ENCODE measurements at places on chromosomes 11 and 22. TPM values are rescaled to one million over a fixed set of nuclear protein-coding genes. Genes with fewer than 3 reads are reported as not detected.

UBQLN3 gene
- total RNA-seq, result 0.50 TPM

DNA sequence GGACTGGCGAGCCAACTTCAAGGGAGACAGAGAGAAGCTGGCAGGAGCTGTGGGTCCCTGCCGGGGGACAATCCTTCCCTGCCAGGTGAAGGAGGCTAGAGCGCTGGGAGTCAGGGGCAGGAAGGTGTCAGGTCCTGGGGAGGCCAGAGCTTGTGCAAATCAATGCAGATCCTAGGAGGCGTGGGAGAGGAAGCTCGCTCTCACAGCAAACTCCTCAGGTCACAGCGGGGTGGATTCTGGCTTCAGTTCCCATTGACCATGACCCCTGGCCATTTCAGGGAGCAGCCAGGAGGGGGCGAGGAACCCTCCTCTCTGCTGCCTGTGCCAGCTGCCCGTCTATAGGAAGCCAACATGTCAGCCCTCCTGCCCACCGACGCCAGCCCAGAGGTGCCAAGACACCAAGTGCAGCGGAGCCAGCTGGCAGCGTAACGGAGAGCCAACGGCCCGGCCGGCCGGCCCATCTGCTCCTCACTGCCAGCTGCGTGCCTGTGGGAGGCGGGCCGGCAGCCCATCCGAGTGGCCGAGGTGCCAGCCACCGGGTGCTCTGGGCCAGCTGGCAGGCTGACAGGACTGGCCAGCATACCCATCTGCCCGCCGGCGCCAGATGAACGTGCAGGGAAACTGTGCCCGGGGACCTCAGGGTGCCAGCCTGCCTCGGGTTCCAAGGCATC is 374.8 kb downstream of the MIAT start:
- DNase-seq, result no peak

- peak; percentile 24 for DNase-seq
Observed at GRCh38 chr11:69921128-69922014, 102.2 kb upstream of the FGF3 start.

- DNase-seq, result no peak
Observed at GRCh38 chr11:30811226-30811755, 225.1 kb upstream of the MPPED2 start.

- DNase-seq, result no peak
Observed at GRCh38 chr11:133500435-133500834, 31.9 kb downstream of the OPCML start.

GRCh38 chr11:34242037-34242625 is 115.7 kb downstream of the ABTB2 start:
- no peak for DNase-seq

DNA sequence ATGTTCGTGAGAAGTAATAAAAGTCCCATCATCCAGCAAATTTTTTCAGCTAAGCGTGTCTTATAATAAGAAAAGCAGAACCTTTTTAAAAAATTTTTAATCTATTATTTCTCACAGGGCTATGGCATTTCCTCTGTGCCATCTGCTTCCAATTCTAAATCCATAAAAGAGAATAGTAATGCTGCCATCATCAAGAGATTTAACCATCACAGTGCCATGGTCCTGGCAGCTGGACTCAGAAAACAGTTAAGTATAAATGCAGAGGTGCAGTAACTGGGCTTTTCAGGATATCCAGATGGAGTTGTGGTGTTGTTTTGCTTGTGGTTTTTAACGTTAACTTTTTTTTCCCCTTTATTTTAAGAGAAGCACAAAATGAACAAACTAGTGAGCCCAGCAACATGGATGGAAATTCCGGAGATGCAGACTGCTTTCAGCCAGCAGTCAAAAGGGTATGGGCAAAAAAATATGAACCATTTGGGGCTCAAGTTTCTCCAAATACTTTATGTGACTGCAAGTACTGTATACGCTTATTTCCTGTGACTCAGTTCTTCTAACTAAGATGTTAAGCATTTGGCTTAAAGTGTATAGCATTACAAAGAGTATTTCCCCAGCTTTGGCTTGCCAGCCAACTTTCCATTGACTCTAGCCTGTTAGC is 25.2 kb downstream of the GTF2H1 start:
- no peak for DNase-seq

Data from lower lobe of right lung (tissue), 2 donors.